Head of caudate nucleus (tissue), 42 donors: ENCODE measurements at places on chromosomes 3 and 15.

DNA sequence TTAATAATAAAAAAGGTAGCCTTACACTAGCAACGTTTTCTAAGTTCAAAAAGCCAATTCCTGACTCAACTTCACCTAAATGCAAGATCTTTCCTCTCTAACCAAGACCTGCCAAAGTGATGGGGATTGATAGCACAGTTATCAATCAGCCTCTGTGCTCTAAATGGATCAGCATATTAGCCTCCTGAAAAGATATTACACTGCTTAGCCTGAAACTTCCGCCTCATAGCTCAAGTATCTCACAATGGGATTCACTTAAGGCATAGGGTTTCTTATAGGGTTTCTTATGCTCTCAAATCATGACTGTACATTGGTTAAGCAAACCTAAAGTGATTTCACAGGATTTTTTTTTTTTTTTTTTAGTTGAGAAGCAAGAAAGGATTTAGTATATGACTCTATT, 436 bp upstream of the SLC9A9 start:
- DNase-seq: no peak

- no peak for DNase-seq
These were observed 245.8 kb downstream of the STXBP5L start for GRCh38 chr3:121153851-121154250.

GRCh38 chr15:92336419-92336987, 57.2 kb upstream of the ST8SIA2 start:
- no peak for DNase-seq

- DNase-seq: no peak
These were observed 53.6 kb downstream of the LMCD1 start for GRCh38 chr3:8555113-8555661.

DNA sequence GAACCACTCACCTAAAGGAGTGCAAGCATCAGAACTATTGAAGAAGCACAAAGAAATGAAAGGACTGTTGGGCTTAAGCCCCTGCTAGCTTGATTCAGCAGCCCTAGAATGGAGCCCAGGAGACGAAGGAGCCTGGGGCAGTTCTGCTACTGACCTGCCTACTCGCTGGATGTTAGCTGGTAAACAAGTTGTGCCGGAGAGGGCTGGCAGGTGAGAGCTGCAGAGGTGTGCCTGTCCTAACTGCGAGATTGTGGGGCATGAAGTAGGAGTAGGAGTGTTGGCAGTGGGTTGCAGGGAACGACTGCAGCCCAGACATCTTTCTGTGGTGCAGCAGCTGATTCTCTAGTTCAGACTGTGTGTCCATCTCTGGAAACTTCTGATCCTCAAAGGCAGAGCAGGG, 75.2 kb upstream of the GSK3B start:
- DNase-seq: no peak

DNA sequence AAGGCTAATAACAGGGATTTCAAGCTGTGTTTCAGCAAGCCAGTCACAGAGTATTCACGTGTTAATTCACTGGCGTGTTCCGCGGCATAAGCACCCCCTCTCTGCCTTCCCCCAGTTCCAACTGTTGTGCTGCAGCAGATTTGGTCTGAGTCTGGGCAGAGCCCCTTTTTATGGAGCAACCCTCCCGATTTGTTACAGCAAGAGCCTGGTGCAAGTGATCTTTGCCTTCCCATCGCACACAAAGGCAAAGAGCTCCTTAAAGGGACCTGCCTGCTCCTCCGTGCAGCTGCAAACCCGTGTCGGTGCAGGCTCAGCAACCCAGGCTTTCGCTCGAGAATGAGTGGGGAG, 170.5 kb downstream of the KCNAB1 start:
- DNase-seq: no peak

GRCh38 chr3:107269136-107269535, 108.1 kb upstream of the CCDC54 start:
- DNase-seq: no peak

- no peak for DNase-seq
These were observed 213.6 kb upstream of the LINGO1 start for GRCh38 chr15:77846360-77846759.

DNA sequence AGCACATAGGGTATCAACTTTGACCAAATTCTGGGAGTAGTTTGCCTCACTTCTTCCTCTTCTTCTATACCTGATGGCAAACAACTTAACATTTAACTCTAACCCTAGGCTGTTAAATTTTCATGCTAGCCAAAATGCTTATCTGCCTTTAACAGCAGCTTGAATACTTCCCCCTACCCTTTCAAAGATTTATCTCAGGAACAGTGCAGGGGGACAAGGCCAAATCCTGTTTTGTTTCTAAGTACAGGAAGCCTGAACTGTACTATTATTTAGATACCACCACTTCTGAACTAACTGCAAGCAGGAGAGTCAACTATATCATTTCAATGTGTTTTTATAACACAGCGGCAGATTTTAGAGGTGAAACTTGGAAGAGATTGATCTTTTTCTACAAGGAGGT, 104.0 kb upstream of the CNTN6 start:
- no peak for DNase-seq

DNA sequence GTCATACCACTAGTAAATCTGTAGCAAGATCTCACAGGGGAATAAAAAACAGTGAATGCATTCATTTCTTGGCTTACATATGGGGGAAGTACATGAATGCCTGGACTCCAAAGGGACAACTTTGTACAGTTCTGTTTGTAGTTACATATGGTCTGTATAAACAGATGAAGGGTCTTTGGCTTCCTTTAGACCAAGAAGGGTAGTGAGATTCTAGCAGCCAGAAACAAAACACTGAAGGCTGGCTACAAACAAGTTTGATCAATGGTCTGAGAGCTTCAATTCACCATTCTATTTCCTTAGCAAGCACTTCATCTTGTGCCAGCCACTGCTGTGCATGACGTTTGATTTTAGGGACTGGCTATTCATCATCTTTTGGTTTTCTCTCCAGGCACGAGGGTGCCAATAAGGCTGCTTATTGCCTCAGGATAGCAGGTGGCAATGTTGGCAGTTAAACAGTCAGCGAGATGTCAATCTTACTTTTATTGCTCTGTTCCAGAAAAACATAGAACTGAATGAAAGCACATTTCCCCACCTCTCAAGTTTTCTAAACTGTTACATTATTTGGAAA, 313.7 kb upstream of the COL8A1 start:
- DNase-seq: no peak

GRCh38 chr3:157360044-157360443, 76.6 kb upstream of the PTX3 start:
- no peak for DNase-seq

DNA sequence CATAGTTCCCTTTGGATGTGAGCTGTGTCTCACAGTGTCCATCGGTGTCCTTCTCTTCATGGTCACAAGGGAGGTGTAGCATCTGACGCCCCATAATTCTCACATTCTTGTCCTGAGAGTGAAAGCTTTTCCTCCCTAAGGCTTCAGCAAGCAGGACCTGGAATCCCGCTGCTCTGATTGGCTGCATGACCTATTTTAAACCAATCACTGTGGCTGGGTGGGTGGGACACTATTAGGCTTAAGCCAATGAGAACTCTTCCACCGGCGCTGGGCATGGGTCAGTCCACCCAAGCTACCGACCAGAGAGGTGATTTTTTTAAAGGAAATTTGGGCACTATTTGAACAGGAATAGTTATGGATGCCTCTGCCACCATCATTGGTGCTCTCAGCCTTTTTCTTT, 385.9 kb downstream of the MFSD1 start:
- DNase-seq: no peak

DNA sequence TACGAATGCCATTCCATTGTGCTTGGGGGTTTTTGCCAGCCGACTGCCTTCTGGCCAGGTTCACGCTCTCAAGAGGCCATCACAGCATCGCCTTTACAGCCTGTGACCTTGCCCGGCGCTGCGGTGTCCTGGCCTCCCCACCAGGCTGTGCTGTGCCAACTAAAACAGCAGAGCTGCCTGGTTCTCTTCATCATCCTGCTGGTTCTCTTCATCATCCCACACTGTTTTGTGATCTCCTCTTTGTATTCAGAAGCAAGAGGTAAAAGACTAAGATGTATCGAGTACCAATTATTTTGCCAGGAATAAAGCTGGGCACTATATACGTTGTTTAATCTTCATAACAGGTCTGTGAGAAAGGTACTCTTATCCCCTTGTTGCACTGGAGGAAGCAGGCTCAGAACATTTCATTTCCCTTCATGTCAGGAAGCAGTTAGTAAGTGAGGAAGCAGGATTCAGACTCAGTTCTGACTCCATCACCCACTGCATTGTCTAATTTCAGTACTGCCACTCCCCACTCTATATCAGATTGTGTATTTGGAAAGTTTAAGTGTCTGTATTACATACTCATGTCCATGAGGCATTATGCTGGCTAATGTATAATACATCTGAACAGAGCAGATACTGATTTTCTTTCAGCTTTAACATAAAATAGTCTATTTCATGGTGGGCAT, 92.7 kb downstream of the LRRC28 start:
- DNase-seq: peak; percentile 8
